ENCODE measurements at places on chromosomes 12 and 14.

DNA sequence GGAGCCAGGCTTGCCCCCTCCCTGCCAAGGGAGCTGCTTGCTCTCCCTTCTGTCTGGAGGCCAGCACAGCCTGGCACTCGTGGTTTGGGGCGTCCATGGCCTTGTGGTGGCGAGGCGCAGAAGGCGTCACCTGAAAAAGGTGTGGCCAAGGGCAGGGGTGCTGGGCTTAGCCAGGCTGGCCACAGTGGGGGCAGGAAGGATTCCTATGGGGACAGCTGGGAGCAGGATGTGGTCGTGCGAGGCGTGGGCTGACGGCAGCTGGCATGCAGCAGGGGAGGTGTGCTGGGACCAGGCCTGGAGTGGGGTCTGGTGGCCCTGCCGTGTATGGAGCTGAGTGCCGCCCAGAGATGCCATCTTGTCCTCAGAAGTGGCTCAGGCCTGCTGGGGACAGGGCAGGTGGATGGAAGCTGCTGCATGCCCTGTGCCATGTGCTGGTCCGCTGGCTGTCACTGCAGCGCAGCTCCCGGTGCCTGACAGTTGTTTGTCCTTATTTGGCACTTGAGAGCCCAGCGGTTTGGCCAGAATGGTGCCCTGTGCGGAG, 30.0 kb downstream of the SH2B3 start:
- DNase-seq, result no peak

DNA sequence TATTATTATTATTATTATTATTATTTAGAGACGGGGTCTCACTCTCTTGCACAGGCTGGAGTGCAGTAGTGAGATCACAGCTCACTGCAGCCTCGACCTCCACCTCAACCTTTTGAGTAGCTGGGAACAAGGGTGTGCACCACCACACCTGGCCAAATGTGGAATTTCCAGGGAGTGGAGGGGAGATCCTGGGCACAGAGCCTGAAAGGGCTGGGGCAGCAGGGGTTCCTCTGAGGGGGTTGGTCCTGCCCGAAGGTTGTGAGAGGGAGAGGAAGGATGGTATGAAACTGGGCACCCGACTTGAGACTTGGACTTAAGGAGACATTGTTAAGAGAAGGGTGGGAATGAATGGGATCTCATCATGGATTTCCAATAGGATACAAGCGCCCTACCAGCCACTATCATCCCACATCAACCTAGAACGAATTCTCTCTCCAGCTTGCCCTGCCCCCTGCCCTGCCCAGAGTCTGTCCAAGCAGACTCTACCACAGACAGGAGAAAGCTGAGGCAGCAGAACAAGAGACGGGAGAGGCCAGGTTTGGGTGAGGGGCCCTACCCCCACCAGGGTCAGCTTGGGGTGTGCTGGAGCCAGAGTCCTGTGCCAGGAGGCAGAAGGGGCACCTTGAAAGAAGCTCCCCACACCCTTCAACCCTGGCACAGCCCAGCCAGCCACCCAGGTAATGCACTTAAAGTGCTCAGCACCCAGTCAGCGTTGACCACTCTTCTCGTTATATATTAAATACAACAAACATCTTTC, 2.4 kb upstream of the DYNC1H1 start:
- DNase-seq, result no peak

- DNase-seq, result no peak
Measured at GRCh38 chr14:80930836-80931389, 10.6 kb downstream of the CEP128 start.

DNA sequence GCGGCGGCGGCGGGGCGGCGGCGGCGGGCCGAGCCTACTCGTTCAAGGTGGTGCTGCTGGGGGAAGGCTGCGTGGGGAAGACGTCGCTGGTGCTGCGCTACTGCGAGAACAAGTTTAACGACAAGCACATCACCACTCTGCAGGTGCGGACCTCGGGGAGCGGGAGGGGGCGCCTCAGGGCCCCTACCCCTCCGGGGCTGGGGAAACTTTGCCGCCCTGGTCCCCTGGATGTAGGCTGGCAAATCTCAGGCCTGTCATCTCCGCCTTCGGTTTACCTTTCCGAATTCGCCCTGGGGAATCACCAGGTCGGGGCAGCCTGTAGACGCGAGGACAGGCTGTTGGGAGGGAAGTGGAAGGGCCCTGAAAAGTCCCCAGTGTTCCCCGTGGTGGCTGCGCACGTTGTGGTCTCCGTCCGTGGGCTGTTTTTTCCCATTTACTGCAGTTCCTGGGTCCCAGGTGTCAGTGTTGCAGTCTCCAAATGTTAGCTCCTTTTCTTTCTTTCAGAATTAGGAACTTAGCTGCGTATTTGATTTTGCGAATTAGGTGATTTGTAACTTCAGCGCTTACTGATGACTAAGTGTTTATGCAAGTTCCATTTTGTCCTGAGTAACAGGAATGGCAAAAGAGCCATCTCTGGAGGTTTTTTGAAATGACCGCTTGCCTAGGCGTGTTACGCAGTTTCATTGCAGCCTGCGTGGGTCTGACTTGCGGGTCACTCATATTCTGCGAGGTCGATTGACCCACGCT, 656 bp downstream of the RAB21 start:
- DNase-seq, result no peak

DNA sequence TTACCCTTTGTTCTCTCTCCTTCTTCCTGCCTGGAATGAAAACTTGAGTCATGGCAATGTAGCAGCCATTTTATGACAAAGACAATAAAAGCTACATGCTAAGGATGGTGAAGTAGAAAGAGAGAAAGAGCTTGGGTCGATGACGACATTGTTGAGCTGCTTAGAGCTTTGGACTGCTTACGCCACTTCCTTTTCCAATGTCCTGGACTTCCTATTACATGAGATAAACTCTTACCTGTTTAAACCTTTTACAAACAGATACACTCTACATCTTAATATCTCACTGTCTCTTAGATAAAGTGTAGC, 70.1 kb downstream of the PEBP1 start:
- DNase-seq, result no peak

DNA sequence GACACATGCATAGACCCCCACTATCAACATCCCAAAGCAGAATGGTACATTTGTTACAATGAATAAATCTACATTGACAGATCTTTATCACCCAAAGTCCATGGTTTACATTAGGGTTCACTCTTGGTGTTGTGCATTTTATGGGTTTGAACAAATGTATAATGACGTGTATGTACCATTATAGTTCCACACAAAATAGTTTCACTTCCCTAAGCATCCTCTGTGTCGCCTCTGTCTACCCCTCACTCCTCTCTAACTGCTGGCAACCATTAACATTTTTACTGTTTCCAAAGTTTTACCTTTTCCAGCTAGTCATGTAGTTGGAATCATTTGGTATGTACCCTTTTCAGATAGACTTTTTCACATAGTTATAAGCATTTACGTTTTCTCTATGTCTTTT, 69.5 kb upstream of the LMO3 start:
- DNase-seq, result no peak

- no peak for DNase-seq
Measured at GRCh38 chr12:12975322-12976077, 23.5 kb upstream of the GPRC5D start.

- no peak for DNase-seq
Measured at GRCh38 chr12:106378788-106379187, 21.2 kb downstream of the POLR3B start.

- DNase-seq, result no peak
Measured at GRCh38 chr12:9951026-9951675, 19.0 kb upstream of the CLEC2A start.

DNA sequence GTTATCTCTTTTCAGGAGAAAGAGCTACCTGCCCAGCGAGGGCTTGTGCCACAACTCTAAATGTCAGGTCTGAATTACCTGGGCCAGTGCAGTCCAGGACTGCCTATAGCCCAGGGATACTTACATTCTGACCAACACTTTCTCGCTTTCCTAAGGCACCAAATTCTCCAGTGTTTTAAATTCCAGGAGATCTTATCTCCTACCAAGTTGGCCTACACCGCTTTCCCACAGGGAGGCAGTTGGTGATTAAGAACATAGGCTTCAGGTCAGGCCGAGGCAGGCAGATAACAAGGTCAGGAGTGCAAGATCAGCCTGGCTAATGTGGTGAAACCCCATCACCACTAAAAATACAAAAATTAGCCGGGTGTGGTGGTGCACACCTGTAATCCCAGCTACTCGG, 41.1 kb downstream of the RPS29 start:
- DNase-seq, result no peak

DNA sequence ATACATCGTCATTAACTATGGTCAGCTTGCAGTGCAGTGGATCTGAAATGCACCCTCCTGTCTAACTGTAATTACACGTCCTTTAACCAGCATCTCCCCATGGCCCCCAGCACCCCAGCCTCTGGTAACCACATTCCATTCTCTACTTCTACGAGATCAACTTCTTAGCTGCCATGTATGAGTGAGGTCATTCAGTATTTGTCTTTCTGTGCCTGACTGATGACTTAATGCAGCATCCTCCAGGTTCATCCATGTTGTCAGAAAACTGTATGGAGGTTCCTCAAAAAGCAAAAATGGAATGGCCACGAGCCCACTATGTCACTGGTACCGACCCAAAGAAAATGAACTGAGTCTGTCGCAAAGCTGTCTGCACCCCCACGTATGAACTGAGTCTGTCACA, 107.3 kb downstream of the RIMBP2 start:
- no peak for DNase-seq

DNA sequence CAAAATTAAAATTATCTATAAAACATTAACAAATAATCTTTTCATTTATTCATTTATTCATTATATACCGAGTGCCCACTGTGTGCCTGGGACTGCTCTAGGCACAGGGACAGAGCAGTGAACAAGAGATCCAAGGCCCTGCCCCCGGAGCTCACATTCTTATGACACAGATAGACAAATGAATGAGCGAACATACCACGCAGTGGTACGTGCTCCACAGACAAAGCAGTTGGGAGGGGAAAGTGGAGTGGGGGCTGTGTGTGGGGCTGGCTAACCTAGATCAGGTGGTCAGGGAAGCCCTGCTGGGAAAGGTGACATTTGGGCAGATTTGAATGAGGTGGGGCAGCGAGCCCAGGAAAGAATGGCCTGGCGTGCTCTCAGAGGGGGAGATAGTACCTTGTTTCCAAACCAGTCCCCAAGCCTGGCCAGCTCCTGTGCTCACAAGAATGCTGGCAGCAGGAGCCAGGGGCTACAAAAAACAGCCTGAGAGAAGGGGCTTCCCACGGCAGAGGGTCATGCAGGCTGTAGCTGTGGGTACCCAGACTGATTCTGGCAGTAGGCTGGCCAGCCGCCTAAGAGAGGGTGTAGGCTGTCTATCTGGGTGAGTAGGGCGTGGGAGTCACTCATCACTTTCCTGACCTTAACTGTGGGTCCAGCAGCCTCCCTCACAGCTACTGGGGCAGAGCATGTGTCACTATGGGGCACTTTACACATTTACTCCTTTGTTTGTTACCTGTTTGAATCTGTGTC, 57.8 kb upstream of the ACTN1 start:
- no peak for DNase-seq

GRCh38 chr12:68620519-68621471, 10.1 kb downstream of the RAP1B start:
- DNase-seq, result no peak

GRCh38 chr14:69680297-69680696, 68.9 kb downstream of the SUSD6 start:
- DNase-seq, result no peak

- no peak for DNase-seq
Measured at GRCh38 chr12:100553936-100554335, 19.5 kb upstream of the GAS2L3 start.

DNA sequence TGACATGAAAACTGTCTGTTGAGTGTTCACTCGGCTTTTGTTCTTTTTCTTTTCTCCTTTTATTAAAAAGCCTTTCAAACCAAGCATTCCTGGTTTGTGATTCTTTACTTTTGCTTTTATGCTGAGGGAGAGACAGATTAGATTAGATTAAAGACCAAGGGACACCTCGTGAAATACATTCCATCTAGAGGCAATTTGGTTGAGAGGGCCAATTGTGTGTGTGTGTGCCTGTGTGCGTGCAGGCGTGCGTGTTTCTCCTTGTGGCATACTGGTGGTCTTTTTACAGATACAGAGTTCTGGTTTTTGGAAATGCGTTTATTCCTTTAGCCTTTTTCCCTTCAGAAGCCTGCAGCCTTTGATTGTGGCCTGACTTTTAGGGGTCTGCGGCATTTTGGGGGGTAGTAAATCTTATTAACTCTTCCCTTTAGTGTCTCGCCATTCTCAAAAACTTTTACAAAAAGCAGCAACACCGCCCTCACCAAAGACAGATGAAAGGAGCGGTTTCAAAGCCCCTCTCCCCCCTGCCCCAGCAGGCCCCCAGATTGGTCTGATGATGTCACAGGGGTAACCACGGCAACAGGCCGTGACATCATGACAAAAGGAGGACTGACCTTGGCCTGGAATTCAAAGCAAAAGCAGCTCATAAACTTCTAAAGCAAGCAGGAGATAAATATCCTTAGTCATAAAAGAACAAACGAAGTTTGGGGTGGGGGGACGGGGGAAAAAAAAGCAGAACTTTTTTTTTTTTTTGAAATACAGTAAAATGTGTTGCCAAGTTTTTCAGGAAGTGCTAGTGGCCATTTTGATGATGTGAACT, 84.1 kb upstream of the TBX3 start:
- DNase-seq, result no peak

DNA sequence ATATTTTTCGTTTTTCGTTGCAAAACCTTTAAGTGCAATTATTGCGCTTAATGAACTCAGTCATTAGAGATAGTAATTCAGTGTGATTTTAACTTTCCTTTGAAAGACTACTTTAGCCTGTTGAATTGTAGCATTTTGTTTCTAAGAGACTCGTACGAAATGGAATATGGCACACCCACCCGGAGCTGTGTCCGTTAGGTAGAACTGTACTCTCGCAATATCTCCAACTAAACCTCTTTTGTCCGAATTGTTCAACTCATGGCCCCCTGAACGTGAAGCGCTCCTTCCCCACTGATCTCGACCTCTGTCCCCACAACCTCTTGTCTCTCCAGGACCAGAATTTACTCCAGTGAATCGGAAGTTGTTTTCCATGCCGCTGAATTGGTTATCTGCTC, 800 bp downstream of the PCNX4 start:
- no peak for DNase-seq

GRCh38 chr14:101604935-101605780, 43.9 kb downstream of the DIO3 start:
- no peak for DNase-seq

DNA sequence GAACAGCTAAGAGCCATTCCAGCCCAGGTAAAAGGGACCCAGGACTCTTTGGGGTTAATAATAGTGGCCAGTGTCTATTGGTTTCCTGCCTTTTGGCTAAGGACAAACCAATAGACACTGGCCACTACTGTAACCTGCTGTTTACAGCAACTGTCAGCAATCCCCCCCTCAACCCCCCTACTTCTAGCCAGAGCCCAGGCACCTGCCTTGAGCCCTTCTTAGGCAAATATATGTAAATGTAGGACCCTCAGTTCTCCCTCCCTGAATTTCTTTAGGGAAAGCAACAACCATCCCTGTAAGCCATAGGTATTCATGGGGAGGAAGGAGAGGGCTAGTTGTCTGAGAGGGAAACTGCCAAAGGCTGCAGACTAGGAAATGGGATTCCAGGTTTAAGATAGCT, 22.3 kb downstream of the HOXC4 start:
- no peak for DNase-seq

Data from NCI-H1417 treated with DMSO at 0.1 percent for 48 hours (cell line).